ENCODE measurements at places on chromosomes 5 and 9. TPM values are rescaled to one million over a fixed set of nuclear protein-coding genes. Genes with fewer than 3 reads are reported as not detected.

DNA sequence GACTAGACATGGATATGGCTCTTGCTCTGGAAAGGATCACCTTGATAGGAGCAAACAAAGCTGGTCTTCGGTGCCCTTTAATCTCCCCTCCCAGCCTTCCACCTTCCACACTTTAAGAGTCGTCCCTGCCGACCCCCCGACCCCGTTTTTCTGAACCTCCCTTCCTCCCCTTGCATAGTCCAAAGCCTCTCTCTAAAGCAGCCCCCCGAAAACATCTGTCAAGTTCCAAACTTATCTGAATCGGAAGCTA is 423 bp upstream of the NUP214 start:
- no peak for DNase-seq

- DNase-seq: no peak
These were observed 18.4 kb upstream of the TTC1 start for GRCh38 chr5:159990506-159990905.

- DNase-seq: no peak
These were observed 163.7 kb downstream of the MAN2A1 start for GRCh38 chr5:109853377-109853776.

DNA sequence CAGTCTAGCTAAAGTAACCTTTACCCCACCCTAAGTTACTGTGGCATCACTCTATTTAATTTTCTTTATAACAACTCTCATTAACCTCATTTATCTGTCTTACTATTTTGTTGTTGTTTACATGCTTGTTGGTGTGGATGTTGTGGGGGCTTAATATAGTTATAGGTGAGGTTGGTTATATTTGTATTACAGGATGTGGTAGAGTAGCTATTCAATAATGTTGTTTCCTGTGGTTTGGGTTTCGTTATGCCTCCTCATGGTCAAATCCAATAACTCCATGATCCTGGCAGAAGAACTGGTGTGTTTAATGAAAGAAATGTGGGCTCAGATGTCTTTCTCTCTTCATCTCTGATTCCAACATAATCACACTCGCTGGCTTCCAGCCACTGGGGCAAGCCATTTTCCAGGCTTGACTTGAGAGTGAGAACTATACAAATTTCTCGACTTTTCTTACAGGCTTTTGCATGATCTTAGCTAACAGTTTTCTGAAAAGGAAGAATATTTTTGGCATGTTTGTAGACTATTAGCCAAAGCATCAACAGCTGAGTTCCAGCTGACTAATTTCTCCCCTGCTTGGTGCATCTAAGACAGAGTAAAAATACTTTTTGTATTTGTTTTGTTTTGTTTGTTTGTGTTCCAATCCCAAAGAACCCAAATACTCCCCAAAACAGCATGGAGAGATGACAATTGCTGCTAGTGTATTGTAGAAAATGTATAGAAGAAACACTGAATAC is 303.7 kb upstream of the PAPPA start:
- no peak for DNase-seq

DNA sequence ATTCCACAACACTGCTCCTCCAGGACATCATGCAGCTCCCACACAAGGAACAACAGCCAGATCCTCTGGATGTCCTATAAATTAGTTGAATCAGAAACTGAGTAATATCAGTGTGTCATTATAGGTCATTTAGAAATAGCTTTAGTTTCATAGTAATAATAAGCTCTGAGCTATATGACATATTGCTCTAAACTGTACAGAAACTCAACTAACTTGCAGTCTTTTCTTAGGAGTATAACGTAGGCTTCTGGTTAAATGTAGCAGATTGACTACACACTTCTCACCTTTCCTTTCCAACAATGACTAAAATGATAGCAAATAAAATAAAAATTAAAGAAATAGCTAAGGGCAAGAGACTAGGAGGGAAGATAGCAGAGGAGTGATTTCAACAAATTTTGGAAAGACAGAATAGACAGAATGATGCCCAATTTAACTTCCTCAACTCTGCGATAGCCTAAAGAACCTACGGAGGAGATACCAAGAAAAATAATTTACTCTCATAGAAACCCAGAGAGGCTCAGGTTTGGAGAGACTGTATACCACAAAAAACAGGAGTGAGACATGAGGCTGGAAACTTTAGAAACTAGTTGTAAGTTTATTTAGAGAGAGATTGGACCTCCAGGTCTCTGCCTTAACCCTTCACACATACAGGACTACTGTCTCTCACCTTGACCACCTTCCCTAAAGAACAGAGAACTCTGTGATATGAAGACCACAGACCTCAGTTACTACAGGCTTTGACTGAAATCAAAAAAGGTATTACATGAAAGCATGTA is 193.7 kb downstream of the TSSK1B start:
- no peak for DNase-seq

- DNase-seq: no peak
These were observed 82.6 kb upstream of the GAS1 start for GRCh38 chr9:87029905-87030304.

GRCh38 chr5:180648658-180649296 is 623 bp downstream of the FLT4 start:
- DNase-seq: no peak

- no peak for DNase-seq
These were observed 487.2 kb downstream of the ENC1 start for GRCh38 chr5:74153255-74153790.

TEX48 gene
- total RNA-seq: not detected

NR6A1 gene
- 2.1 TPM for total RNA-seq

GRCh38 chr5:118891252-118891651 is 97.1 kb downstream of the DTWD2 start:
- no peak for DNase-seq

CDX1 gene
- not detected for total RNA-seq

GRCh38 chr5:16531063-16531648 is 65.6 kb upstream of the ZNF622 start:
- no peak for DNase-seq

SLC6A3 gene
- total RNA-seq: not detected

NDOR1 gene
- total RNA-seq: 6.6 TPM

GRCh38 chr9:120464176-120464886 is 115.6 kb downstream of the CDK5RAP2 start:
- no peak for DNase-seq

GRCh38 chr5:55021410-55021809 is 2.6 kb upstream of the GZMK start:
- no peak for DNase-seq

GRCh38 chr9:28363151-28363562 is 789.9 kb upstream of the C9orf72 start:
- no peak for DNase-seq

DNA sequence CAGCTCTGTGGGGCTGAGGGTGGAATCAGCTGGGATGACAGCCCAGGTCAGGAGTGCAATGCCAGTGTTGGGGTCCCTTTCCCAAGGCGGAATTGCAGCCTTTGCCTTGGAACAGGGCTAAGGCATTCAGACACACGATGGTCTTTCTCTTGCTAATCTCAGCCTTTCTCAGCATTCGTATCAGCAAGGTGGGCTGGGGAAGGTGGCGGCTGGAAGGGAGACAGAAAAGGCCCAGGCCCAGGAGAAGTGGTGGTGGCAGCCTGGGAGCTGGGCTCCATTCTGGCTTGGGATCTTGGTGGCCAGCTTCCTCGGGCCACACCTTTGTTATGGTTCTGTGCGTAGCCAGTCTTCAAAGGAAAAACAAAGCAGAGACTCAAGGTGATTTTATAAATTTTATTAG is 1.1 kb upstream of the ARHGEF28 start:
- DNase-seq: no peak

DNA sequence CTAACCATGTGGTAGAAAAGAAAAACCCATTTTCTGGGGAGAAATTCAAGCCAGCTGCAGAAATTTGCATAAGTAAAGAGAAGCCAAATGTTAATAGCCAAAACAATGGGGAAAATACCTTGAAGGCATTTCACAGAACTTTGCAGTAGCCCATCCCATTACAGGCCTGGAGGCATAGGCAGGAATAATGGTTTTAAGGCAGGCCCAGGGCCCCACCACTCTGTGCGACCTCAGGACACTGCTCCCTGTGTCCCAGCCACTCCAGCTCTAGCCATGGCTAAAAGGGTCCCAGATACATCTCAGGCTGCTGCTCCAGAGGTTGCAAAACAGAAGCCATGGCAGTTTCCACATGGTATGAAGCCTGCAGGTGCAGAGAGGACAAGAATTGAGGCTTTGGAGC is 253.3 kb downstream of the CTNND2 start:
- DNase-seq: no peak

- no peak for DNase-seq
These were observed 72.0 kb downstream of the RETREG1 start for GRCh38 chr5:16544607-16545374.

PIP5KL1 gene
- 2.8 TPM for total RNA-seq

DNA sequence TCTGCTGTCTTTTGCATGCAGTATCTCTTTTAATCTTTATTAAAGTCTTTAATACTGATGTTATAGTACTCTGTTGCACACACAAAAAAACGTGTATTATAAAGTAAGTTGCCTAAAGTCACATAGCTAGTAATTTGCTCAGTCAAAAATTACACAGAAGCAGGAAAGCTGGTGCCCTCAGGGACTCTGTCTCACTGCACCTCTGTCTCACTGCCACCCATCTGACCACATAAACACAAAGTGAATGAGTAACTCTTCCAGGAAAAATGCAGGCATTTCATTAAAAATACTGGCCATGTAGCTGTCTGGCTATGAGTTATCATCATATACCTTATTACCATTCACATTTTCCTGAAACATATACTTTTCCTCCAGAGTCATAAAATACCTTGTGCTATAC is 591.7 kb downstream of the CSNK1G3 start:
- no peak for DNase-seq

GRCh38 chr9:35464141-35465025 is 25.5 kb upstream of the RUSC2 start:
- DNase-seq: no peak

GRCh38 chr5:1834721-1835429 is 33.7 kb downstream of the NDUFS6 start:
- no peak for DNase-seq

- no peak for DNase-seq
These were observed 210.1 kb downstream of the GOLPH3 start for GRCh38 chr5:31964007-31964360.

IFNA13 gene
- not detected for total RNA-seq

- DNase-seq: no peak
These were observed 94.1 kb upstream of the GLIS3 start for GRCh38 chr9:4393806-4394523.

DNA sequence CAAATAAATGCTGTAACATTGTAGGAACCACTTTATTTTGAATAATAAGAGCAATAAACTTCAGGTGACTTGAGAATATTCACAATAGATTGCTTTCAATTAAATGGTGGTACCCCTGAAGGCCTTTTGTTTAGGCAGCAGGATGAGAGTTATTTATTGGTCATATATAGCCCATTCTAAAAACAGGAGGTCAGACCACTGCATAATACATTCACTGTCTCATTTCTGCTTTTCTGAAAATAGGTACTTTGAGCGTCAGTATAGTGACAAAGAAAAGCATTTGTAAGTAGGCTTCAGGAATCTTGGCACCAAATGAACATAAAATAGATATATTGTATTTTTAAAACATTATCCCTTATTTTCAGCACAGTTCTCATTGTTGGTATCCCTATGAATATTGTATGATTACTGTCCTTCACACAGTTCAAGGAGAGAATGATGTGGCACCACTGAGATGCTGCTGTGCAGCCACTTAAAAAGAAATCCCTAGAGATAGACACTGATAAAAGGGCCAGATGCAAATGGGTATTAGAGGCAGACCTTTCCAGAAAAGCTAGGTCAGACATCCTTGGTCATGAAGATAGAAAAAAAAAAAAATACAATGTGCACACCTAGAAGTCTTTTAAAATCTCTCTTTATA is 381.8 kb upstream of the ST8SIA4 start:
- no peak for DNase-seq

- DNase-seq: no peak
These were observed 64.5 kb downstream of the SEC61B start for GRCh38 chr9:99286536-99286935.

GRCh38 chr5:105803431-105803830 is 1867.3 kb downstream of the EFNA5 start:
- no peak for DNase-seq

GRCh38 chr9:129884220-129885017 is 49.2 kb downstream of the USP20 start:
- DNase-seq: no peak

- DNase-seq: no peak
These were observed 305.4 kb upstream of the IRX2 start for GRCh38 chr5:3056866-3057265.

DNA sequence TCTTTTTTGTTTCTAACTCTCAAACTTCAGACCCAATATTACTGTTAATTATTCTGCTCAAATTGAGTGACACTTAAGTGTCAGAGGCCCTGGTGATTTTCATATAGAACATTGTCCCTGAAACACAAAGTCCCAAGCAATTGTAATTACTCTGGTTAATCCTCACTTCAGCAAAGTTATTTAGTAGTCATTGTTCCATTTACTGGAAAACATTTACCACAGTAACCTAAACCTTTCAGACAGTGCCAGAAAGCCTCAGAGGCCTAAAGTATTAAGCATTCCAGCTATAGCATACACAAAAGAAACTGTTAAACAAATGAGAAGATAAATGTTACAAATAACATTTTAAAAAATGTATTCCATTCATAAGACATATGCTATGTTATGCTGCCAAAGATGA is 237.2 kb upstream of the CDH6 start:
- no peak for DNase-seq

DNA sequence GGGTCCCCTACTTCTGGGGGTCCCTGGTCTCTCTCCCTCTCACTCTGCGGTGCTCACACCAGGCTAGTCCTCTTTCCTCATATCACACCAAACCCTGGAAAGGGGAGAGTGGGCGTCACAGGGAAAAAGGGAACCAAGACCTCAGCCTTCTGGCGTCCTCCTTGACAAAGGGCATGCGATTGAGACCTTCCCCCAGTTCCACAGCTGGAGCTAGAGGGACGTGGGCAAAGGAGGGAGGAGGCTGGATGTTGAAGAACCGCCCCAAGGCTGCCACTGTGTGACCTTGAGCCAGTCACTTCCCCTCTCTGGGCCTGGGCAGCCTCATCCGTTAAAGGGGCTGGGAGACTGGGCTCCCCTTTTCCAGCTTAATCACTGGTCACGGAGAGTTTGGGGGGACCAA is 18.5 kb upstream of the TOR2A start:
- DNase-seq: no peak

CDKN2A gene
- total RNA-seq: 3.7 TPM

DNA sequence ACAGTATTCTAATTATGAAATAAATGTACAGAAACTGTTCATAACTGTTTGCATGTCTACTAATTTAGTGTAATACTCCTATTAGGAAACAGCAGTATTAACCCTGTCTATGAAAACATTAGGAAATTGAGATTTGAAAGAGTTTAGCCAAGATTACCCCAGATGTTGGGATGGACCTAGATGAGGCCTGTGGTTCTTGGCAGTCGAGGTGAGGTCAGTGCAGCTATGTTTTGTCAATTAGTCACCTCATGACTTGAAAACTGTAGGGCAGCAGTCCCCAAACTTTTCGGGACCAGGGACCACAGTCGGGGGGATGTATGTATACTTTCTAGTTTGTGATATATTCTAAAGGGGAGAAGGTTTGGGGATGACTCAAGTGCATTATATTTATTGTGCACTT is 4.7 kb downstream of the LNPEP start:
- no peak for DNase-seq

SLC45A2 gene
- 0.26 TPM for total RNA-seq
